ENCODE measurements at places on chromosomes 16 and 17. TPM values are rescaled to one million over a fixed set of nuclear protein-coding genes. Genes with fewer than 3 reads are reported as not detected.

Gene WIPF2
- 11.6 TPM for total RNA-seq

GRCh38 chr17:76000755-76001521, at the start of gene CDK3:
Gene CDK3 (plus strand): TSS chr17:76000855. CDS start chr17:76001426, 571 bp downstream.
- DNase-seq = no peak
- peaks cover 11% of the 10 kb centered on the region for H3K4me1 ChIP-seq
- no peaks in the 10 kb centered on the region for H3K27me3 ChIP-seq
- no peaks in the 10 kb centered on the region for H3K36me3 ChIP-seq

DNA sequence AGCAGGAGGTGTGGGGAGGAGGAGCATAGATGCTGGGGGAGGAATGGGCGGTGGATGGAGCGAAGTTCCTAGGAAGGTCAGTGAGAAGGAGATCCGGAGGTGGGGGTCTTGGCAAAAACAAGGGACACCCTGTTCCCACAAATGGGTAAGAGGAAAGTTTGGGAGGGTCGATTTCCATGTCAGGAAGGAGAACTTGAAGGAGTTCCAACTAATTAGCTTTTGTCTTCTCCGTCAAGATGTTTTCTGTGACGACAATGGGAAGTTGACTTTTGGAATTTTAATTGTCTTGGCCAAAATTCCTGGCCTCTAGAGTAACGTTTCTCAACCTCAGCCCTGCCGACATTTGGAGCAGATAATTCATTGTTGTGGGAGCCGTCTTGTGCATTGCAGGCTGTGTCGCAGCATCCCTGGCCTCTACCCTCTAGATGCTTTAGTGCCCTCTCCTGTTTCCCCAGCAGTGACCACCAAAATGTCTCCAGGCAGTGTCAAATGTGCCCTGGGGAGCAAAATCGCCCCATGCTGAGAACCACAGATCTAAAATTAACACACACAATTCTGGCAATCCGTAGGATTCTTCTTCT, 97.1 kb downstream of the PITPNC1 start:
- H3K4me1 ChIP-seq = peaks cover 18% of the 10 kb centered on the region
- H3K27ac ChIP-seq = peak overlapping the region; percentile 55
- H3K27me3 ChIP-seq = no peaks in the 10 kb centered on the region
- no peak for DNase-seq
- H3K4me3 ChIP-seq = no peak overlapping the region

DNA sequence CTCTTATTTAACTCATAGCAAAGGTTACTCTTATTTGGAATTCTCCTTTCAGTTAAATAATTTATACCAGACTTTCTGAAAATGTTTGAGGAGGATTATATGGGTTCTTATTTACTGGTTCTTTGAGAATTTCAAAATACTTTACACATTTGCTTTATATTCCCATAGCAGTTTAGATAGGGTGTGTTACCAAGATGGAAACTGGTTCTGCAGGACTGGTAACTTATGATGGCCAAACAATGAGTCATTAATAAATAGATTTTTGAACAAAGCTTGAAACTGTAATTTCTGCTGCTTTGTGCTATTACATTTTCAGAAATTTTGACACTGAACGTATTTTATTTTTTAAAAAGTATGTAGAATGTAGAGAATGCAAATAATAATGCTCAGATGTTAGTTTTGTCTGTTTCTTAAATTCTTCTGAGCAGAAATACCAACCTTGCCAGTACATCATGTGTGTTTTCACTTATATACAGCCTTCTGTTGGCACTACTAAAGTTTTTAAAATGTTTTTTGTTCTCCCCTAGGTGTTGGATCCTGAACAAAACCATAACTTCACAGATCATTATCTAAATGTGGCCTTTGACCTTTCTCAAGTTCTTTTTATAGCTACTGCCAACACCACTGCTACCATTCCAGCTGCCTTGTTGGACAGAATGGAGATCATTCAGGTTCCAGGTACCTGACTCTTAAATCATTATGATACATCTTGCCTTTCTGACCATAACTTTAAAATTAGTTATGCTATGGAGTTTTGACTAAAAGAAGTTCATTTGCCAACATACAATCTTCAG, 48.3 kb upstream of the ABCC11 start:
- peak overlapping the region; percentile 76 for H3K27ac ChIP-seq
- no peak for DNase-seq
- H3K4me1 ChIP-seq = peaks cover 10% of the 10 kb centered on the region
- no peaks in the 10 kb centered on the region for H3K27me3 ChIP-seq
- H3K36me3 ChIP-seq = no peaks in the 10 kb centered on the region

Gene ABCA8
- total RNA-seq = 30.5 TPM

Gene EVI2A
- total RNA-seq = 0.68 TPM

- no peak overlapping the region for H3K4me3 ChIP-seq
- H3K36me3 ChIP-seq = no peaks in the 10 kb centered on the region
- peaks cover 13% of the 10 kb centered on the region for H3K4me1 ChIP-seq
- no peak overlapping the region for H3K27ac ChIP-seq
- no peak for DNase-seq
- H3K27me3 ChIP-seq = no peaks in the 10 kb centered on the region
Measured at GRCh38 chr17:19539841-19540311, 6.2 kb downstream of the SLC47A1 start.

All from esophagus squamous epithelium (tissue), 5 donors.